Effector memory CD8-positive, alpha-beta T cell (primary cell): ENCODE measurements at places on chromosomes 7 and 10.

DNA sequence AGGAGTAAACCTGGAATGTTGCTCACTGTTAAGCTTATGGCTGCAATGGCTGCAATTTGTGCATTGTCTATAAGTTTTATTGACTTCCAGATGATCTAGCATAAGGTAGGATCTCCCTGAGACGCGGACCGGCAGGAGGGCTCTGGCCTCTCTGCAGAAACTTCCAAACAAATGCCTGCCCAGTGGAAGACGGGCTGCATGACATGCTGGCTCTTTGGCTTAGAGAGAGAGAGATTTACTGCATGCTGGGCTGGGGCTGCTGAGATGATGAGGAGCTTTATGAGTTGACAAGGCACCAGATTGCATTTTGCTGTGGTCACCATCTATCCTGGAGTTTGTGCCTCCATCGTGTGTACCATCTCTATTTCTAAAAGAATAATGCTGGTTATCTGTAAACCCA is 193.2 kb downstream of the GALNT17 start:
- H3K36me3 ChIP-seq: no peaks in the 10 kb centered on the region
- H3K4me1 ChIP-seq: no peaks in the 10 kb centered on the region
- no peak overlapping the region for H3K4me3 ChIP-seq
- H3K27me3 ChIP-seq: no peaks in the 10 kb centered on the region
- no peak overlapping the region for H3K27ac ChIP-seq
- no peak for DNase-seq

GRCh38 chr10:77877441-77878344 is 48.9 kb downstream of the DLG5 start:
- H3K4me1 ChIP-seq: peaks cover 53% of the 10 kb centered on the region
- H3K4me3 ChIP-seq: peak overlapping the region; percentile 61
- H3K27ac ChIP-seq: peak overlapping the region; percentile 97
- H3K27me3 ChIP-seq: no peaks in the 10 kb centered on the region
- peak; percentile 79 for DNase-seq

DNA sequence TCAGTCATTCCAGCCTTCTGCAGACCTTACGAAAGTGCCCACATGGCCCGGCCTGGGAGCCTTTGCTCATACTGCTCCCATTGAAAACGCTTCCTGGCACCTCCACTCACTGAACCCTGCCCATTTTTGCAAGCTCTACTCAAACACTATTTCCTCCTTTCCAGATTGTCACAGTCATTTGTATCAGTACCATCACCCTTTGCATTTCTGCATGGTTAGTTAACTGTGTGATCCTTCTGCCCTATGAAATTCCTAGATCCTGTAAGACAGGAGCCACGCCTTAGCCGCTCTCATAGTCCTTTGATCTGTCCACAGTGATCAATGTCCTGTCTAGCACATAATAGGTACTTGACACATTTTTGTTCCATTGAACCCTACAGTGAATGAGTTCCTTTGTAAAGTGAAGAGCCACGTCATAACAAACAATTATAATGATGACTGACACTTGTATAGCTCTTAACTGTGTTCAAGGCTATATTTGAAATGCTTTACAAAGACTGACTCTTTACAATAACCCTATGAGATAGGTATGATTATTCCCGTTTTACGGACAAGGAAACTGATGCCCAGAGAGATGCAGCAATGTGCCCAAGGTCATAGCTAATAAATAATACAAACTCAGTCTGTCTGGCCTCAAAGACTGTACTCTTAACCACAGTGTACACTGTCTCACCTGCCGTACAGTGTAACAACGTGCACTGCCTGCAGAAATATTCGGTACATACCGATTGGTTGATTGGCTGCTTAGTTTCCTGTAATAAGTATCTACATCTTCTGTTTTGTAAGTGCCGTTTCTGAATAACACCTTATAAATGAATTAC is 16.6 kb upstream of the ITIH2 start:
- no peak overlapping the region for H3K27ac ChIP-seq
- no peak for DNase-seq
- H3K36me3 ChIP-seq: no peaks in the 10 kb centered on the region
- H3K27me3 ChIP-seq: peaks cover 22% of the 10 kb centered on the region
- no peak overlapping the region for H3K4me3 ChIP-seq
- H3K4me1 ChIP-seq: peaks cover 2% of the 10 kb centered on the region

GRCh38 chr7:42248579-42248978 is 11.6 kb upstream of the GLI3 start:
- no peaks in the 10 kb centered on the region for H3K36me3 ChIP-seq
- no peak overlapping the region for H3K4me3 ChIP-seq
- H3K4me1 ChIP-seq: no peaks in the 10 kb centered on the region
- no peak for DNase-seq
- no peak overlapping the region for H3K27ac ChIP-seq

GRCh38 chr7:43906331-43907010 is at the start of gene URGCP:
URGCP (minus strand) TSS chr7:43906596; CDS start chr7:43906575, 21 bp downstream.
- peaks cover 5% of the 10 kb centered on the region for H3K36me3 ChIP-seq
- H3K4me3 ChIP-seq: peak within 1 kb of the TSS; percentile 96
- H3K4me1 ChIP-seq: peaks cover 27% of the 10 kb centered on the region
- peak within 1 kb of the TSS; percentile 93 for H3K27ac ChIP-seq
- no peaks in the 10 kb centered on the region for H3K27me3 ChIP-seq

- H3K4me1 ChIP-seq: no peaks in the 10 kb centered on the region
- no peak overlapping the region for H3K27ac ChIP-seq
- no peak overlapping the region for H3K4me3 ChIP-seq
- no peaks in the 10 kb centered on the region for H3K36me3 ChIP-seq
These were observed 684.6 kb downstream of the MAGI2 start for GRCh38 chr7:78768859-78769258.

DNA sequence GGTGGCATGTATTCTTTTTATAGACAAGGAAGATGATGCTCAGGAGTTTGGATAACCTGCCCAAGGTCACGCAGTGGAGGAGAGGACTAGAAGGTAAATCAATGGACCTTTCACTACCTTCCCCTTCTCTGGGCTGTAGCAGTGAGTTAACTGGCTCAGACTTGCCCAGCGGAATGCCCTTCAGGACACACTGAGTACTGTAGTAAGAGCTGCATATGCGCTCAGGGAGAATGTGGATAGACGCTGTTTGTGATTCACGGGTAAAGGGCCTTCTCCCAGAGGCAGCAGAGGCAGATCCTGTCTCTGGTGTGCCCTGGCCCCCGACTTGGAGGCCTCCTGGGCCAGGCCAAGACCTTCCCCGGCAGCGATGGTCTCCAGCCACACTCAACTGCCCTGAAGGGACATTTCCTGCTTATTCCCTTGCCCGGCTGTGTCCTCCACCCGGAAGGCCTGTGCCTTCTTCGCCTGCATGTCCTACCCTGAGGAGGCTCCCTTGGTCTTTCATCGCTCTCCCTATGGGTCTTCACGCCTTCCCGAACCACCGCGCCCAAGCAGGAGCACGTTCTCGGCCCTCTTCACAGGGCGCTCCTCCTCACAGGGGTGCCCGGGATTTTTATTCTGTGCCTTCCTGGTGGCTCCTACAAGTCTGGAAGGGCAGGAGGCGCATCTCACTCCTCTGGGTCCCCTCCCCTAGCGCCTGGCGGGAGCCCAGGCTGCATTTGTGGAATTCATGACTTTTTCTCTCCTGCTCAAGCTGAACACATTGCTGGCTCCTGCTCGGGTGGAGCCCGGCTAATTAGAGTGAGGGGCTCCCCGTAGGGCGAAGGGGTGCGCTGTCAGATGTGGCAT is 1.8 kb upstream of the IKZF1 start:
- H3K27me3 ChIP-seq: no peaks in the 10 kb centered on the region
- no peak for DNase-seq
- peaks cover 25% of the 10 kb centered on the region for H3K4me1 ChIP-seq
- H3K4me3 ChIP-seq: peak overlapping the region; percentile 78

DNA sequence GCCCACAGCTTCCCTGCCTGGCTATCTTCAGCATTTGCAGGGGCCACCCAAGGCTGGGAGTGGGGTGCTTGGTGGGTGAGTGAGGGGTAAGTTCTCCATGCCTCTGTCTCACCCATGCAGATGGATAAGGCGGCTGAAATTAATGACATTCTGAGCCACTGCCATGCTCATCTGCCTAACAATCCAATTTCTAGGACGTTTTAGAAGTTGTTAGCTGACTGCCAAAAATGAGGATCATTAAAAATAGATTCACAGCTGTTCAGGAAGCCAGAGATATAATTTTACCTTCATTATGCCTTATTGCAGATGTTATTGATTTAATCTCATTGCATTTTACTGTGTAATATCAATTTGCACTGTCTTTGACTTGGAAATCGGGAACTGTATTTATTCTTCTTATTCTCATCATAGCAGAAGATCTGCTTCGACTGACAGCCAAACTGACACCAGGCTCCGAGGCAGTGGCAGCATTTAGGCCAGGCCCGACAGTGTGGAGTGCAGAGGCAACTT is 334.4 kb upstream of the NPVF start:
- no peaks in the 10 kb centered on the region for H3K4me1 ChIP-seq
- H3K27ac ChIP-seq: no peak overlapping the region
- no peak overlapping the region for H3K4me3 ChIP-seq
- H3K36me3 ChIP-seq: no peaks in the 10 kb centered on the region
- H3K27me3 ChIP-seq: peaks cover 43% of the 10 kb centered on the region
- no peak for DNase-seq

GRCh38 chr7:22372863-22373262 is 15.9 kb upstream of the RAPGEF5 start:
- DNase-seq: no peak
- no peaks in the 10 kb centered on the region for H3K27me3 ChIP-seq
- no peaks in the 10 kb centered on the region for H3K4me1 ChIP-seq
- H3K27ac ChIP-seq: no peak overlapping the region
- no peak overlapping the region for H3K4me3 ChIP-seq

- no peak overlapping the region for H3K4me3 ChIP-seq
- H3K27ac ChIP-seq: no peak overlapping the region
- H3K4me1 ChIP-seq: peaks cover 3% of the 10 kb centered on the region
- no peaks in the 10 kb centered on the region for H3K27me3 ChIP-seq
These were observed 904.1 kb downstream of the KCNMA1 start for GRCh38 chr10:76733441-76733936.

DNA sequence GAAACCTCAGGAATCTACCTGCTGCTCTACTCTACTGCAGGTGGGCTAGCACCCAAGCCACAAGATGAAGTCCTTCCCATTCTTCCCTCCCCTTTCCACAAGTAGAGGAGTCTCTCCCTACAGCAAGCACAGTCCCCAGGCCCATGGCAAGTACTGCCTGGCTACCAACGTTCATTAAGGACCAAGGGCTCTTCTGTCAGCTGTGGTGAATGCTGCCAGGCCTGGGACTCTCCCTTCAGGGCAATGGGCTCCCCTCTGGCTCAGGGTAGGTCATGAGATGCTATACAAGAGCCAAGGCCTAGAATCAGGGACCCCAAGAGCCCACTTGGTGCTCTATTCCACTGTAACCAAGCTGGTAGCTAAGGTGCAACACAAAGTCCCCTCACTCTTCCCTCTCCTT is 39.8 kb downstream of the SNX13 start:
- H3K4me1 ChIP-seq: peaks cover 16% of the 10 kb centered on the region
- H3K36me3 ChIP-seq: no peaks in the 10 kb centered on the region
- no peak for DNase-seq
- no peaks in the 10 kb centered on the region for H3K27me3 ChIP-seq
- no peak overlapping the region for H3K27ac ChIP-seq

- no peak overlapping the region for H3K27ac ChIP-seq
- H3K4me1 ChIP-seq: no peaks in the 10 kb centered on the region
- H3K27me3 ChIP-seq: peaks cover 4% of the 10 kb centered on the region
- no peak for DNase-seq
- H3K4me3 ChIP-seq: no peak overlapping the region
These were observed 248.5 kb downstream of the BUB3 start for GRCh38 chr10:123402656-123403055.

DNA sequence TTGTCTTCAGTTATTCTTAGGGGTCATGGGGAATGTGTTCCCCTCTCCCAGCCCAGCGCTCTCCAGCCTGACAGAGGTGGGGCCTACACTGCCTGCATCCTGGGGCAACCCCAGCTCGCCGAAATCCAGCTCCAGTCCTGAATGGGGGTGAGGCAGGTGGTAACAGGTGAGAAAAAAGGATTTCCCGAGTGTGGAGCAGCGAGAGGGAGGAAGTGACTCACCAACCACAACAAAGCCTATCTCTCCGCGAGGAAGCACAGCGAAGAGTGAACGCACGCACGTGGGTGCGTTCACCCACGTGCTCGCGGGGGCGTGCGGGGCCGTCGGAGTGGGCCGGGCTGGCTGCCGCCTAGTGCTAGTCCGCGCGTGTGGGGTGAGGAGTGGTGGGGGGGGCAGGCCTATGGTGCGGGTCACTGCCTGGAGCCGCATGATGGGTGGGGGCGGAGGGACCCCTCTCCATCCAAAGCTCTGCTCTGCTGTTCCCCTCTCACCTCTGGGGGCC is 855 bp upstream of the PALD1 start:
- H3K4me3 ChIP-seq: peak overlapping the region; percentile 74
- peaks cover 20% of the 10 kb centered on the region for H3K4me1 ChIP-seq
- peaks cover 12% of the 10 kb centered on the region for H3K36me3 ChIP-seq
- peak; percentile 70 for DNase-seq
- H3K27ac ChIP-seq: peak overlapping the region; percentile 78

- no peak for DNase-seq
- H3K27me3 ChIP-seq: no peaks in the 10 kb centered on the region
- peak overlapping the region; percentile 0 for H3K4me3 ChIP-seq
- peak overlapping the region; percentile 35 for H3K27ac ChIP-seq
- H3K4me1 ChIP-seq: peaks cover 54% of the 10 kb centered on the region
These were observed 17.4 kb downstream of the TES start for GRCh38 chr7:116227678-116228239.

DNA sequence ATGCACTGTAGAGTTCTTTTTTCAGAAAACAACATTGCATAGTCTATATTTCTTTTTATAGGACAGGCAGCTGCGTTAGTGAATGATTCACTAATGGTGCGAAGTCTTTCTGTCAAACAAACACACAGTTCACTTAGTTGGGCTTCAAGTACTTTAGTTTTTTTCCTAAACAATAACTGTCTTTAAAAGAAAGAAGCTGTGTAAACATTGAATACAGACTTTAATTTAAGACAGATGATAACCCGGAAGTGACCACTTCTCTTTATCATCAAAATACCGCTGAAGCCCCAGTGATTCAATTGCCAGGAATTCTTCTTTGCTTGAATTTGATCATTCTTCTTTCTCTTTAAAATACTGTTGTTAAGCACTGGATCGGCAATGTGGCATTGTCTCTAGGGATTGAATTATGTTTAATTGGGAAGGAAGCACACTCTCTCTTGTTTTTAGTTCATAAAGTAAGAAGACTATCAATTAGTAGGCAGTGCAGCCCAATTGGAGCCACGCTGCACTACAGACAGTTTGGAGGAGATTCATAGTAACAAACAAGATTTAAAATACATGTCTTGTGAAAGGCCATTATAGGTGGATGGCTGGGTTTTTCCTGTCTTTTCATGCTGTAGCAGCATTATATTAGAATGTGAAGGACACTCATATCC is 30.4 kb downstream of the CNTNAP2 start:
- H3K4me3 ChIP-seq: no peak overlapping the region
- no peaks in the 10 kb centered on the region for H3K36me3 ChIP-seq
- DNase-seq: no peak
- H3K27ac ChIP-seq: no peak overlapping the region
- no peaks in the 10 kb centered on the region for H3K4me1 ChIP-seq

- H3K4me1 ChIP-seq: peaks cover 2% of the 10 kb centered on the region
- H3K4me3 ChIP-seq: no peak overlapping the region
- no peak overlapping the region for H3K27ac ChIP-seq
- DNase-seq: no peak
- H3K27me3 ChIP-seq: peaks cover 6% of the 10 kb centered on the region
These were observed 35.8 kb downstream of the RBM17 start for GRCh38 chr10:6124666-6125065.

GRCh38 chr7:110940756-110941155 is 150.2 kb upstream of the LRRN3 start:
- H3K27me3 ChIP-seq: no peaks in the 10 kb centered on the region
- H3K36me3 ChIP-seq: no peaks in the 10 kb centered on the region
- H3K27ac ChIP-seq: no peak overlapping the region
- DNase-seq: no peak
- H3K4me1 ChIP-seq: no peaks in the 10 kb centered on the region
